ENCODE measurements at places on chromosomes 12 and 14. TPM values are rescaled to one million over a fixed set of nuclear protein-coding genes. Genes with fewer than 3 reads are reported as not detected.

GRCh38 chr12:51171884-51172514 lies 936 bp downstream of the TFCP2 start:
- DNase-seq, result no peak

- no peak for DNase-seq
These were observed 24.5 kb downstream of the PPFIBP1 start for GRCh38 chr12:27548301-27549199.

- DNase-seq, result no peak
These were observed 446.7 kb upstream of the GARIN6 start for GRCh38 chr12:99200711-99201384.

GRCh38 chr14:52277552-52277951 lies 10.1 kb downstream of the PTGDR start:
- no peak for DNase-seq

INSM2 gene
- total RNA-seq, result not detected

P2RX2 gene
- not detected for total RNA-seq

AQP5 gene
- not detected for total RNA-seq
